HCT116 (cell line): ENCODE measurements at places on chromosomes 11 and 22.

DNA sequence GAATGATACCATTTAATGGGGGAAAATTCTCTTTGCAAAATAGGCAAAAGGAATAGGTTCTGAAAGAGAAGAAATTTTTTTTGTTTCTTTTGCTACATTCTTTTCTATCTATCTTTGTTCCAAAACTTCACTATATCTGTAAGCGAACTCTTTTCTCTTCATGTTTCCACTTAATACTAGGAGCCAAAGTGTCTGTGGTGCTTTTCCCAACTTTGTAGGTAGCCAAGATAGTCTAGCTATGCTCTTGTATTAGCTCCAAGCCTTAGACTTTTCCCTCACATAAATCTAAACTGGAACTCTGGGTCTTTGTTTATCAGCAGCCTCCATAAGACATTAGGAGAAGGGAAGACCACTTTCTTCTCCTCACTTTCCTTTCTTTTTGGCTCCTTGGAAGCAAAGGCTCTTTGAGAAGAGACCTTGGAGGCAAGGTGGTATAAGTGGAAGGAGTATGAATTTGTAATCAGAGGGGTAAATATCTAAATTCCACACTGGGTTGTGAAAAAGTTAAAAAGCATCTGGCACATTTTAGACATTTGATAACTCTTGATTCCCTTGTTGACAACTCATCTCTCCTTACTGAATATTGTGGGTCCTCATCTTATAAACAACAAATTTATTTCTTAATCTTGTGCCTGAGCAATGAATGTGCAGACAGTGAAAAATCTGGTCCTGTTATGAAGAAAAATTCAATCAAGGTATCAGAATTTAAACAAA lies 130.0 kb downstream of the EHF start:
- no peak overlapping the region for H3K4me3 ChIP-seq
- no peaks in the 10 kb centered on the region for H3K4me1 ChIP-seq
- no peaks in the 10 kb centered on the region for H3K27me3 ChIP-seq
- DNase-seq, result no peak

- peaks cover 22% of the 10 kb centered on the region for H3K4me1 ChIP-seq
- no peak overlapping the region for H3K4me3 ChIP-seq
- no peak for DNase-seq
- no peaks in the 10 kb centered on the region for H3K36me3 ChIP-seq
Observed at GRCh38 chr11:46342239-46342638, 5.0 kb upstream of the DGKZ start.

DNA sequence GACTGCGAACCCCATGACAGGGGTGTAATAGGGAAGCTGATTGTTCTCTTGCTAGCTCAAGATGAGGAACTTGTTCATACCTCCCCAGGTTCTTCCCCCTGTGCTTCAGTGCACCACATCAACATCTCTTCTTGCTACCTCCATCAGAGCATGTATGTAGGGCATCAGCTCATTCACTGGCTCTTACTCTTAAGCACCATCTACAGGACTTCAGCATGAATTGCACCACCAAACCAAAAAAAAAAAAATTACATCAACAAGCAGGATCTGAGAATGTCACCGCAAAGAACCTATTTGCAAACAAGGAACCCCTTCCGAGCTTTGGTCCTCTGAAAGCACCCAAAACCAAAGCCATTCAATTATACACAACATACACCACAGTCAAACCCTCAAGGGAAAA lies 2226.5 kb upstream of the RAG2 start:
- no peak for DNase-seq
- no peak overlapping the region for H3K4me3 ChIP-seq
- H3K36me3 ChIP-seq, result no peaks in the 10 kb centered on the region
- H3K4me1 ChIP-seq, result no peaks in the 10 kb centered on the region
- no peaks in the 10 kb centered on the region for H3K27me3 ChIP-seq

- peaks cover 1% of the 10 kb centered on the region; the same call in 1 of the 2 replicates for H3K36me3 ChIP-seq
- H3K4me3 ChIP-seq, result peak overlapping the region; percentile 11; the same call in 1 of the 2 replicates
- peak; percentile 87 for DNase-seq
- H3K4me1 ChIP-seq, result peaks cover 31% of the 10 kb centered on the region
- peak overlapping the region; percentile 85 for H3K27ac ChIP-seq
Observed at GRCh38 chr22:17633217-17633997, 4.9 kb upstream of the ATP6V1E1 start.

- H3K27me3 ChIP-seq, result no peaks in the 10 kb centered on the region
- no peaks in the 10 kb centered on the region for H3K36me3 ChIP-seq
- H3K4me1 ChIP-seq, result no peaks in the 10 kb centered on the region
- H3K4me3 ChIP-seq, result no peak overlapping the region
- no peak overlapping the region for H3K27ac ChIP-seq
- DNase-seq, result no peak
Observed at GRCh38 chr11:1921574-1922141, 2.2 kb downstream of the TNNT3 start.

GRCh38 chr11:64449381-64450167 lies 90.6 kb downstream of the RPS6KA4 start:
- DNase-seq, result peak; percentile 74
- H3K4me1 ChIP-seq, result peaks cover 14% of the 10 kb centered on the region
- H3K27ac ChIP-seq, result no peak overlapping the region; the same call in 1 of the 2 replicates
- no peaks in the 10 kb centered on the region for H3K27me3 ChIP-seq

DNA sequence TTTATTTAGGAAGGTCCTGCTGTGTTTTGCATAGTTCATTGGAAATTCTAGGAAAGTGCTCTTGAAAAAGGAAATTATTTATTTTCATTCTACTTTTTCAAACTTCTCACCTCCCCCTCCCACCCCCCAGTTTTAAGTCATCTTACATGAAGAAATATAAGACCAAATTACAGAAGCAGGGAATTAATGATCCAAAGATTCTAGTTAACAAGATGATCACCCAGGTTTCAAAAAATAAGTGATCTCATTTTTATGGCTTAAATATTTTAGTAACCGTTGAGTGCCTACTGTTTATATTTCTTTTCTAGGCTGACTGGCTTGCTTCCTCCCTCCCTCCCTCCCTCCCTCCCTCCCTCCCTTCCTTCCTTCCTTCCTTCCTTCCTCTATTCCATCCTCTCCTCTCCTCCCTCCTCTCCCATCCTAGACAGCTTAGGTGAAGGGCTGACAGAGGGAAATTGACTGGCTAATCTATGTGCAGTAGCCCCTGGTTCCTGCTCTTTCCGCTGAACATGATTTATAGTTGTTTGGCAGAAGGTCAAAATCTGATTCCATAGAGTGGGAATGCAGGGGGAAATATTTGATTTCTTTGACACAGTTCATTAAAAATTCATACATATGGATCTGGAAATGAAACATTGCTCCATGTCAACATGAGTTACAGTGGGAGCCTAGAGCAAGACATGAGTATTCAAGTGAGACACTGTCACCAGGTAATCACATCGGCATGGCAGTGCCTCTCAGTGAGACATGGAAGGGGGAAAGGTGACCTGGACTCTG lies 123.4 kb downstream of the COMMD9 start:
- no peaks in the 10 kb centered on the region for H3K27me3 ChIP-seq
- H3K27ac ChIP-seq, result no peak overlapping the region
- H3K36me3 ChIP-seq, result no peaks in the 10 kb centered on the region
- no peaks in the 10 kb centered on the region for H3K4me1 ChIP-seq

DNA sequence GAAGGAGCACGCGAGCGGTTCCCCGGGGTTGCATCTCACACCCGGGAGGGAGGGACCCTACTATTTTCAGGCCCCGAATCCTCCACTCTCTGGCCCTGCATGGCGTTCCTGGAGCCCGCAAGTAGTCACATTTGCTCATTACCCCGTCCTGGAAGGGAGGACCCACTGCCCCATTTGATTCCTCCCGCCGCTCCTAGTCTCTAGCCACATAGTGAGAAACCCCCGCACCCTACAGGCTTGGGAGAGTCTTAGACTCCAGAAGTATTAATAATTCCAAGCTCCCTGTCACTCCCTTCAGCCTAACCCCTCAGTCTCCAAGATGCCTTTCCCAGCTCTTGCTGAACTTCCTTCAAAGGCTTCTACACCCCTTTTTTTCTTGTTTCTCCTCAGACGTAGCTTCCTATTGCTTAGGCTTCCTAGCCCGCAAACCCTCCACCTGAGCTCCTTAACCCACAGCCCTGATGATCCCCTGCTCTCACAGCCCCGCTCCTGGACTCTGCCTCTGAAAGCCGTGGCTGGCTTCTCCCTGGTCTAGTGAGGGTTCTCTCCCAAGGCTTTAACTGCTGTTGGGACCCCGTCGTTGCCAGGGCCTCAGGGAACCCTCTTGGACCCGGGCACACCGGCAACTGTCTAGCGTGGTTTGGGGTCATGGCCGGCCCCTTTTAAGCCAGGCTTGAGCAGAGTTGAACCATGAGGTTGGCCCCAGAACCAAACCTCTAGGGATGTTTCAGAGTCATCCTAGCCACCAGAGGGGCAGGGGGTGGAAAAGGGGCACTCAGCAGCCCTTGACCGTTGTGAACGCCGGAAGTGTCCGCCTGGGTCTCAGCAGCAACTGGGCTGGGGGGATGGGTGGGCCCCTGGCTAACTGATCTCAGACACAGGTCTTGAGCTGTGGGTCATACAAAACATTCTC lies 862 bp downstream of the GGA1 start:
- peak overlapping the region; percentile 93 for H3K4me3 ChIP-seq
- no peaks in the 10 kb centered on the region for H3K27me3 ChIP-seq
- peaks cover 8% of the 10 kb centered on the region; the same call in 1 of the 2 replicates for H3K36me3 ChIP-seq
- H3K27ac ChIP-seq, result peak overlapping the region; percentile 100

GRCh38 chr11:14079797-14080196 lies 117.3 kb downstream of the SPON1 start:
- H3K27ac ChIP-seq, result no peak overlapping the region
- no peak overlapping the region for H3K4me3 ChIP-seq
- no peaks in the 10 kb centered on the region for H3K36me3 ChIP-seq
- no peaks in the 10 kb centered on the region for H3K4me1 ChIP-seq
- no peak for DNase-seq
- H3K27me3 ChIP-seq, result peaks cover 32% of the 10 kb centered on the region

- no peak overlapping the region for H3K4me3 ChIP-seq
- DNase-seq, result no peak
- H3K27me3 ChIP-seq, result peaks cover 24% of the 10 kb centered on the region; the same call in 1 of the 2 replicates
Observed at GRCh38 chr11:35845860-35846259, 98.0 kb upstream of the LDLRAD3 start.

DNA sequence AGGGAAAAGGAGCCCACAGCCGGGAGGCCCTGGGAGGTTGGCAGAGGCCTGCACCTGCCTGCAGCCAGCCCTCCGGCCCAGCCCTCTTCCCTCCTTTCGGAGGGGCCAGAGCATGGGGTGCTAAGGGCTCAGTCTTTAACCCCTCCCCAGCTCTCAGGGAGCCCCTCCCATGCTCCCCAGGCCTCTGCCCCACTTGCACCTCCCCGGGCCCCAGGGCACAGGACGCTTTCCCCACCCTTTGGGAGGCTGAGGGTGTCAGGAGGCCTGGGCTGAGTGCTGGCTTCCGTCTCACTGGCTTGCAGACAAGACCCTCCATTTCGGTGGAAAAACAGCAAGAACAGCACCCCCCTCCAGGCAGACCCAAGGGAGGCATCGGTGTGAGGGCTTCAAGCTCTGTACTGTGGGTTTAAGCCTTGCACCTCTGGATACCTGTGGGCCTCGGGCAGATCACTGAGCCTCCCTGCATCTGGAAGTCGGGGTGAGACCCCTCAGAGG lies 7.3 kb downstream of the ASCL2 start:
- H3K36me3 ChIP-seq, result no peaks in the 10 kb centered on the region
- no peak overlapping the region for H3K27ac ChIP-seq
- no peak overlapping the region for H3K4me3 ChIP-seq
- no peaks in the 10 kb centered on the region for H3K4me1 ChIP-seq

DNA sequence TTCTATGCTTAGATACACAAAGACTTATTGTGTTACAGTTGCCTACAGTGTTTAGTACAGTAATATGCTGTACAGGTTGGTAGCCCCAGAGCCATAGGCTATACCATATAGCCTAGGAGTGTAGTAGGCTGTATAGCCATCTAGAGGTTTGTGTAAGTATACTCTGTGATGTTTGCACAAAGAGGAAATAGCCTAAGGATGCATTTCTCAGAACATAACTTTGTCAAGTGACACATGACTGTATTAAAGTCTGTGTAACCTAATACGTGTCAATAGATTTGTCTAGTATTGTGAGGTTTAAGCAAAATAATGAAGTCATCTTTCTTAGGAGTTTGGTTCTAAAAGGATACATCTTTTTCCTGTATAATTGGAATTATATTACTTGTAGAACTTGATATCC lies 5.5 kb downstream of the ZC3H12C start:
- peaks cover 17% of the 10 kb centered on the region for H3K4me1 ChIP-seq
- no peaks in the 10 kb centered on the region for H3K36me3 ChIP-seq
- H3K27ac ChIP-seq, result no peak overlapping the region
- no peak overlapping the region for H3K4me3 ChIP-seq
- H3K27me3 ChIP-seq, result no peaks in the 10 kb centered on the region
- DNase-seq, result no peak

DNA sequence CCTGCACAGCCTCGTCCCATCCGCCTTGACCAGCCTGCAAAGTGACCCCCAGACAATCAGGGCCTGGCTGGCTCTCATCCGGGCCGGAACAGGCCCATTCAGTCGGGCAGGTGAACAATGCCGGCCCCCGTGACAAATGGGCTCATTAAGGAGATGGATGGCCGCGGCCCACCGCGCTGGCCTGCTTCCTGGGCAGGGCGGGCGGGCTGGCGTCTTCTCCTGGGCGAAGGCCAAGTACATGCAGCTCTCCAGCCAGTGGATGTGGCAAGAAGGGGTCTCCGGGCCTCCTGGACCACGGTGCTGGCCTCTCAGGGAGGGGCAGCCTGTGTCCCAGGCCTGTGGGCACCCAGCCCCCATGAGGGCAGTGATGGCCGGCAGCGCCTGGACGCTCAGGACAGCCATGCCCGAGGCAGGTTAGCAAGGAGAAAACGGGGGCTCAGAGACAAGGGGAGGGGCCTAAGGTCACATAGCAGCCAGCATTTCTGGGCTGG lies 1022.8 kb downstream of the BRD1 start:
- no peaks in the 10 kb centered on the region for H3K27me3 ChIP-seq
- no peak overlapping the region for H3K4me3 ChIP-seq
- no peak overlapping the region for H3K27ac ChIP-seq
- H3K4me1 ChIP-seq, result no peaks in the 10 kb centered on the region

DNA sequence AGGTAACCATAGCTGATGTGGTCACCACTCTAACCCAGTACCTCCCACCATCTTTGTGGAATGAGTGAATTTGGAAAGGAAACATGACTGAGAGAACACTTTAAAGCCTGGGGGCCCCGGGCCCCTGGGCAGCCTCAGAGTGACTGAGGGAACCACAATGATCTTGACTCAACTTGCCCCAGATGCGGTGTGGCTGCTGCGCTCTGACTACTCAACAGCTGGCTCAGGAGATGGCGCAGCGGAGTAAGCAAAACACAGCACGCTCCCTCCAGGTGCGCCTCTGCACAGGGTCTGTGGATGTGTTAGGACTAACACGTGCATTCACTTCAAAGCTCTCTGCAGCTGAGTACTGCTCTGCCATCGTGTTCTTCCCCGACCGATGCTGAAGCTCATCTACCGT lies 5.9 kb downstream of the RNF215 start:
- 0 out of 2 replicates have a peak, but pooled peaks cover 4% of the 10 kb centered on the region for H3K36me3 ChIP-seq
- DNase-seq, result no peak
- no peak overlapping the region for H3K27ac ChIP-seq
- no peak overlapping the region for H3K4me3 ChIP-seq
- H3K27me3 ChIP-seq, result no peaks in the 10 kb centered on the region

DNA sequence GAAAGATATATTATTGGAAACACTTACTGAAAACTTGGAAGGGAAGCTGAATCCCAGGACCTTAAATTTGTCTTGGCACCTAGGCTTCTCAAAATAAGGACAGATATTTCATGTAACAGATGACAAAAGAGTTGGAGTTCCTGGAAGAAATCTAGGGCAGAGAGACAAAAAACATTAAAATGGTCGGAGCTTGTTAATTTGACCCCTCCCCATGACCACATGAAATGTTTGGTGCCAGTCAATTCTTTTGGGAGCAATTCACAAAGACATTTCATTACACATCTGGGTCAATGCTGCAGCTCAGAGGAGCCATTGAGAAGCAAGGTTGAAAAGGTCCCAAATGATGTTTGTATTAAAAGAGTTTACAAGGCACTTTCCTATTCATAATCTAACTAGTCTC lies 162.0 kb upstream of the GUCY1A2 start:
- H3K36me3 ChIP-seq, result no peaks in the 10 kb centered on the region
- no peaks in the 10 kb centered on the region for H3K27me3 ChIP-seq
- no peak overlapping the region for H3K4me3 ChIP-seq
- no peak overlapping the region for H3K27ac ChIP-seq
- no peaks in the 10 kb centered on the region for H3K4me1 ChIP-seq
